Right ventricle myocardium inferior (tissue), 1 donor: ENCODE measurements at places on chromosomes 4 and X. TPM values are rescaled to one million over a fixed set of nuclear protein-coding genes. Genes with fewer than 3 reads are reported as not detected.

Gene SORBS2
- 828 TPM for total RNA-seq

GRCh38 chr4:168487282-168488035 is 7.2 kb upstream of the DDX60L start:
- DNase-seq = no peak

DNA sequence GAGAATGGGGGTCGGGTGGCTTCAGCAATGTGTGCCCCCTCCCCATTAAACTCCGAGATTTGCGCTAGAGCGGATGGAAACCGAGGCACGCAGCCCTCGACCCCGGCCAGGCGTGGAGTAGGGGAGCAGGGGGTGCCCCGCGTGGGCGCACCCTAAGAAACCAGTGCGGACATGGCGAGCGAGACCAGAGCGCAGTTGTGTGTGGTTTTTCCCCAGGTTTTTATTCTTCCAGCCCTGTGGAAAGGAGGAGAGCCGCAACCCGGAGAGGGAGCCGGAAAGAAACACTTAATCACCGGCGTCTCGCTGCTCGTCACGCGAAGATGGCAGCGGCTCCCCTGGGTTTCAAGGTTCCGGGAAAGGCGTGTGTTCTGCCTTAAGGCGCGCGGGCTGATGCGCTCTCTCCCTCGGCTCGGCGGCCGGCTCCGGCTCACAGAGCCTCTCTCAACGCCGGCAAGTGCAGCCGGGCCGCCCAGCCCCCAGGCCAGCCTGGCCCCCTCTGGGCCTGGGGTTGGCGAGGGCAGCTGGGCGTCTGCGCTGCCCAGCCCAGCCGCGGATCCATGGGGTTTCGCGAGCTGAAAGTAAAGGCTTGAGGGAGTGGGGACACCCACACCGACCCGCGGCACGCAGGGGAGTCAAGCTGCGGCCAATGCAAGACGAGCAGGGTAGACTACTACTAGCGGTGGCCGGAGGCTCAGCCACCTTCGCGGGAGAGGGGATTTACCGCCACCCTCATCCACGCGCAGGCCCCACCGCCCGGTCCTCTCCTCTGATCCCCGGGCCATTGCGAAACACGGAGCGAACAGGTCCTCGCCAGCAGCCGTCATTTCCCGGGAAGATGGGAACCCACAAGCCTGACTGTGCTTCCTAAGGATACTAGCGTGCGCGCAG is 74.0 kb upstream of the BCOR start:
- peak; percentile 81 for DNase-seq

DNA sequence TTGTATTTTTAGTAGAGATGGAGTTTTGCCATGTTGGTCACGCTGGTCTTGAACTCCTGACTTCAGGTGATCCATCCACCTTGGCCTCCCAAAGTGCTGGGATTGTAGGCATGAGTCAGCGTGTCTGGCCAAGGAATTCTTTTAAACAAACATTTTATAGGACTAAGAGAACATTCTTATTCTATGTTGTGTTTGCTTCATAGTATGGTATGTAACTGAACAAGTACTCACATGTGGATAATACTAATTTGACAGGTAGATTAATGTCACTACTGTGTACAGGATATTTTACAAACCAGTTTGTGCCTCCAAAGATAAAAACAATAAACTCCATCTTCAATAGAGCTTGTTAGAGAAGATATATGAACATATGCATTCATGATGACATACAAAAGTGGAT is 1353.4 kb downstream of the PCDH7 start:
- no peak for DNase-seq

DNA sequence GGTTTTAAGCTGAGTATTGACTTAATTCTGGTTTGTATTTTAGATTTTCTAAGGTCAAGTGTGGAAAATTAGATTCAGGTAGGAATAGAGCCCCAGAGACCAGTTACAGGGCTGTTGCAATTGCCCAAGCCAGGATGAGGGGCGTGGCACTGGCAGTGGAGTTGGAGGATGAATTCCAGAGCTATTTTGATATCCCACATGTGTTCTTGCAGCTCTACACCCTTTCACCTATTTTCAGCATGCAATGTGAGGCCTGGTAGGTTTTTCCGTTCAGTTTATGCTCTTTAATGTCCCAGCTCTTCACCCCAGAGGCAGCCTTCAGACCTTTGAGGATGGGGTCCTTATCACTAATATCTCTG is 17.9 kb upstream of the OGT start:
- peak; percentile 59 for DNase-seq

DNA sequence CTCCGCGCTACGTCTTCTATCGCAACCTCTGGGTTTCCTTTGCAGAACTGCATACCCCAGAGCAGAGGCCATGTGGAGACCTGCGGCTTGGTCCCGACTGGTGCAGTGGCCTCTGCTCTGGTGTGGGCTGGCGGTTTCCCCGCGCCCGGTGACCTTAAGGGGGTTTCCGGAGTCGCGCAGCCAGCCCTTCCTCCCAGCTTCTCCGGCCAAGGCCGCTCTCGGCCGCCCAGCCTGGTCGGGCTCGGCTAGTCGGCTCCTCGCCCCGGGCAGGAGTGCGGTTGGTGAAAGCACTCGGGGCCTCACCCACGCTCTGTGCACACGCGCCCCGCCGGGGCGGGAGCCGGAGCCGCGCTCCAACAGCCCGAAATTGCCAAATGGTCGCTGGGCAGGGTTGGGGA is 84.9 kb downstream of the BCOR start:
- DNase-seq = no peak

DNA sequence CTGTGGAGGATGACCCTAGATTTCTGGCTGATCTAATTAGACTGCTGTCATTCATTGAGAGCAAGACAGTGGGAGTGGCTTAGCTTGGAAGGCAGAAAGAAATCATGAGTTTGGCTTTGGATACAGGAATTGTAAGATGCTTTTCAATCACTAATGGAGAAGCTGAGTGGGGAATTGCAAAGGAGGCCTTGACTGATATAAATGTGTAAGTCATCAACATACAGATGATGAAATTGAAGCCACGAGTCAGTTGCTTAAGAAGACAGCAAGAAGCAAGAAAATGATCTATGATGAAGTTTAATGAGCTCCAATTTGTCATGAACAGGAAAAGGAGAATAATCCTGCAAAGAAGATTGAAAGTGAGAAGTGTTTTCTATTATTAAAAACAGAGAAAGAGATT is 136.7 kb upstream of the C1QTNF7 start:
- no peak for DNase-seq

GRCh38 chr4:69836287-69836686 is 23.7 kb downstream of the SULT1E1 start:
- DNase-seq = no peak

DNA sequence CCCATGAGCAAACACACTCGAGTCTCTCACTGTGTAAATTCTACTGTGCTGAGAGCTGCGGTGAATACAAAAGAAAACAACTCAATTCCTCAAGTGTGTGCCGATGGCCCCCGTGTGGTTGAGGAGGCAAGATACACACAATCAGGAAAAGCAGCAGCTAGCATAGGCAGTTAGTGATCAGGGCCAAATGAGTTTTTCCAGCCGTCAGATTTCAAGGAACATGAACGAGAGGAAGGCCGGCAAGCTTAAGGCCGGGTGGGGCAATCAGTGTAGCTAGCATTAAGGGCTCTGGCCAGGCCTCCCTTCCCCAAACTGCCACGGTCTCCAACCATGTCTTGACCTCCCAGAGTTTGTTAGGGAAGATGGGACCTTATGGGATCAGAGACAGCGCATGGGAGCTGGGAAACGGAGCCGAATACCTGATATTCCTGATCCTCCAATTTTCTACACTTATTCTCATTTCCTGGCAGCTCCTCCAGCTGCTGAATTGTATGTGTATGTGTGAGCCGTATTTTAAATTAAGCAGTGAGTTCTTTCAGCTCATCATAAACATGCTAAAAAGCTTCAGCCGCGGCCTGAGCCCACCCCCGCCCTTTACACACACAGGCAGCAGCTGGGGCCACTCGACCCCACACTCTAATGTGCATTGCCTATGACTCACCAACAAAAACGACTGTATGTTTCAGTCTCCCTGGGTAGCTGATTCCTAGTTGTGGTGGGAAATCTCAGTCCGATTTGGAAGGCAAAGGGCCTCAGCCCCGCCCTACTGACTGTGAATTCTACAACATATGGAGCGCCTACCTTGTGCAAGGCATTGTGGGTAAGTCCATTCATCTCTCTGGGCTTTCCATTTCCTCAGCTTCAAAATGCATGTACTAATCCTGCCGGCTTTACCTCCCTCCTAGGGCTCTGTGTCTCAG is 59.9 kb downstream of the RTL9 start:
- DNase-seq = no peak
